ENCODE measurements at places on chromosomes 1 and 21.
A peak's percentile ranks its signal among the peaks of the same experiment; 100 is the strongest.

DNA sequence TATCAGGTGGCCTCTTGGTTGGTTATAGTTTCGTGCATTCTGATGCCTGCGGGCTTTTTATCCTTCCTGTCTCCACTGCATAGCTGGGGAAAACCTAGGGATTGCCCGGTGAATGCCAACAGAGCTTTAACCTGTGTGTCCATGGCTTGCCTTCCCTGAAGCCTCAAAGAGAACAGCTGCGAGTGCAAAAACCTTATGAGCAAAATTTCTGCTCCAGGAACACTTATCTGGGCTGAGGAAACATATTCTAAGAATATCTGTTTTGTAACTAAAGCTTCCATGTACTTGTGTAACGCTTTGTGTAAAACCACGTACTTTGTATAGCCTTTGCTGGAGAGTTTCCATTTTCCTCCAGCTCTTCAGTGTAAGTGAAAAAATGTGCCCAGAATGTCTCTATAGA, 7.2 kb downstream of the CNST start:
- DNase-seq, result no peak

GRCh38 chr1:58783090-58783992, 506 bp downstream of the JUN start:
- no peak for DNase-seq

- DNase-seq, result no peak
These were observed 58.6 kb upstream of the NTPCR start for GRCh38 chr1:232891656-232892317.

- no peak for DNase-seq
These were observed 159.8 kb downstream of the TGFBR3 start for GRCh38 chr1:91725989-91726721.

- DNase-seq, result peak; percentile 6
These were observed 788.4 kb upstream of the PRMT6 start for GRCh38 chr1:106268070-106268469.

DNA sequence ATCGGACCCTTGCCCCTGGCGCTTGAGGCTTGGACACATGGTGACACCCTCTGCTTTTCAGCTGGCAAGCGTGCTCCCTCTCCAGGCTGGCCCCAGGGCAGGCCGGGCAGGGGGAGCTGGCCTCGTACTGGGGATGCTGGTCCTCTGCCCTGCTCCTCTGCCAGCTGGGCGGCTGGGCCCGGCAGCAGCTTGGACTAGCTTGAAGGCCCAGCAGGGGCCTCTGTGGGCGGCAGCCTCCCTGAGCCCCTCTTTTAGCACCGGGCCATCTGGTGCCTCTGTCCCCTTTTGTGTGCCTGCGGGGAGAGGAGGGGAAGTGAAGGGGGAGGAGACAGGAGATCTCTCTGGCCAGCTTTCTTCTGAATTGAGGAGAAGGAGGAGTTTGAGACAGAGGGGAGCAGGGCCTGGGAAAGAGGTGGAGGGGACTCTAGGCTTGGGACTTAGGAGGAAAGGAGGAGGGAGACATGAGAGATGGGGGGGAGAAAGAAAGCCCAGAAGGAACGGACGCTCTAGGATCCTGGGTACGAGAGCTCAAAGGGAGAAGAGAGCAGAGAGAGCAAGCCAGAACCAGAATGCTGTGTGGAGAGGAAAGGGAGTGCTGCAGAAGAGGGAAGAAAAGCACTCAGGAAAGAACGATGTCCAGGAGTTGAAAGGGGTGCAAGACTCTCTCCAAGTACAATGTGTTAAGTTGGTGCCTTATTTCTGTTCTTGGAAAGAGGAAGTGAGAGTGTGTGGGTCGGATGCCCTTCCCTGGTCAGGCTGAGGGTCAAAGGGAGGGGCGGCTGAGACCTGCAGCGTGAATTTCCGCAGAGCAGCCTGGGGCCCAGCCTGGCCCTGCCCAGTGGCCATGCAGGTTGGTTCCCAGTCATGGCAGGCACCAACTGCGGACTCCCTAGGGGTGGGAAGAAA, 40.3 kb downstream of the IER5 start:
- DNase-seq, result peak; percentile 64

DNA sequence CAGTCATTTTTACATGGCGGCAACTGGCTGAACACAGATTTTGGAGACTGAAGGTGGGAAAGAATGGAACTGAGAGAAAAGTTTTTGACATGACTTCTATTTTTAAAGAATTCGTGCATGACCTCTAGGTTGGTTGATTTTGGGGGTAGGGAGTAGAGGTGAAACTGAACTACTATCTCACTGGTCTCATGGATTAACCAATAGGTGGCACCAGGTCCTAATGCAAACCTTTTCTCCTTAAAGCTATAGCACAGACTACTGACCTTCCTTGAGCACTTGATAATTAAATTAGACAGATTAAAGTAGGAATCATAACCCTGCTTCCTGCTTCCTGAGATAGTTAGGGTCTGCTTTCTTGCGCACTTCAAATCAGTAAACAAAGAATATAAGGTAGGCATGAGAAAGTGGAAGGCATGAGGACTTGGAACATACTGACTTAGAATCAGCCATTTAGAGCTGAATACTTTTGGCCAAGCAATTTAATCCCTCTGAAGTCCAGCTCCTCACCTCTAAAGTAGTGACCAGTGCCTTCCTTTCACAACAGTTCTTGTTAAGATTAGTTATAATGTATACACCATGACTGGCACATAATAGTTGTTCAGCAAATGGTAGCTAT, 206.0 kb downstream of the CENPF start:
- DNase-seq, result peak; percentile 2

DNA sequence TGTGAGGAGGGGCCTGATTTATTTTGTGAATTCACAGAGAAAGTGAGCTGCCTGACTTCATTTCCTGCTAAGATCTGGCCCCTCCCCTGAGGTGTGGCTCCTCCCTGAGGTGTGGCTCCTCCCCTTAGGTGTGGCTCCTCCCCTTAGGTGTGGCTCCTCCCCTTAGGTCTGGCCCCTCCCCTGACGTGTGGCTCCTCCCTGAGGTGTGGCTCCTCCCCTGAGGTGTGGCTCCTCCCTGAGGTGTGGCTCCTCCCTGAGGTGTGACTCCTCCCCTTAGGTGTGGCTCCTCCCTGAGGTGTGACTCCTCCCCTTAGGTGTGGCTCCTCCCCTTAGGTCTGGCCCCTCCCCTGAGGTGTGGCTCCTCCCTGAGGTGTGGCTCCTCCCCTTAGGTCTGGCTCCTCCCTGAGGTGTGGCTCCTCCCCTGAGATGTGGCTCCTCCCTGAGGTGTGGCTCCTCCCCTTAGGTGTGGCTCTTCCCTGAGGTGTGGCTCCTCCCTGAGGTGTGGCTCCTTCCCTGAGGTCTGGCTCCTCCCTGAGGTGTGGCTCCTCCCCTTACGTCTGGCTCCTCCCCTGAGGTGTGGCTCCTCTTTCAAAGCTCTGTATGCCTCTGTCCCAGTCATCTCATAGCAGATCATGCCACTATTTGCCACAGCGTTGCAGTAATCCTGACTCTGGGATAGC, 26.9 kb upstream of the LRRC3 start:
- DNase-seq, result no peak

- no peak for DNase-seq
These were observed 17.9 kb downstream of the CAPZA1 start for GRCh38 chr1:112637254-112638109.

Data from NCI-H1092 (cell line).